ENCODE measurements at places on chromosomes 4 and X.

DNA sequence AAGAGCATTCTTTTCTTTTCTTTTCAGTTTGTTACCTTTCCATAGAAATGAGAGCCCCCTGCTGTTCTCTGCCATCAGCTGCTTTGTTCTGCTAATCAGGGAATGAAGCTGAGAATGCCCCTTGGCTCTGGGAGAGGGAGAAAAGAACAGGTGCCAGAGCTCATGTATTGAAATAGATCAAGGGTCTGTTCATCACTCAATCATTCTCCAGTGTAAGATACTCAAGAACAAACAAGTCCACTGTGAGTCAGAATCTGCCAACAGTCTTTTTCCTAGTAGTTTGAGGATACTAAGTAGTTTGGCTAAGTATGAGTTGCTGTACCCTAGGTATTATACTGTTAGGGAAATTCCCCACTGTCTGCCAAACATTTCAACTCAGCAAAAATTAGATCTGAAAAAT is 144.3 kb downstream of the RTL3 start:
- H3K36me3 ChIP-seq = no peaks in the 10 kb centered on the region
- DNase-seq = peak; percentile 73
- H3K27me3 ChIP-seq = no peaks in the 10 kb centered on the region
- H3K4me1 ChIP-seq = 0 out of 2 replicates have a peak, but pooled peaks cover 4% of the 10 kb centered on the region
- peak overlapping the region; percentile 75 for H3K27ac ChIP-seq

GRCh38 chr4:41472081-41472480 is 65.9 kb upstream of the LIMCH1 start:
- no peak overlapping the region for H3K27ac ChIP-seq
- H3K27me3 ChIP-seq = no peaks in the 10 kb centered on the region
- no peaks in the 10 kb centered on the region for H3K36me3 ChIP-seq
- DNase-seq = no peak
- no peak overlapping the region for H3K4me3 ChIP-seq
- no peaks in the 10 kb centered on the region for H3K4me1 ChIP-seq

- peaks cover 98% of the 10 kb centered on the region for H3K27me3 ChIP-seq
- DNase-seq = no peak
- no peak overlapping the region for H3K27ac ChIP-seq
- peaks cover 2% of the 10 kb centered on the region for H3K4me1 ChIP-seq
These were observed 739 bp upstream of the MSX1 start for GRCh38 chr4:4858527-4859324.

- no peak for DNase-seq
- no peaks in the 10 kb centered on the region for H3K36me3 ChIP-seq
- H3K4me1 ChIP-seq = no peaks in the 10 kb centered on the region
- no peak overlapping the region for H3K27ac ChIP-seq
- no peak overlapping the region for H3K4me3 ChIP-seq
These were observed 4.1 kb upstream of the HSD17B10 start for GRCh38 chrX:53438174-53438831.

GRCh38 chrX:45903781-45904201 is 641.4 kb downstream of the ZNF674 start:
- H3K4me1 ChIP-seq = no peaks in the 10 kb centered on the region
- no peak overlapping the region for H3K27ac ChIP-seq
- no peaks in the 10 kb centered on the region for H3K27me3 ChIP-seq
- no peaks in the 10 kb centered on the region for H3K36me3 ChIP-seq
- no peak overlapping the region for H3K4me3 ChIP-seq

DNA sequence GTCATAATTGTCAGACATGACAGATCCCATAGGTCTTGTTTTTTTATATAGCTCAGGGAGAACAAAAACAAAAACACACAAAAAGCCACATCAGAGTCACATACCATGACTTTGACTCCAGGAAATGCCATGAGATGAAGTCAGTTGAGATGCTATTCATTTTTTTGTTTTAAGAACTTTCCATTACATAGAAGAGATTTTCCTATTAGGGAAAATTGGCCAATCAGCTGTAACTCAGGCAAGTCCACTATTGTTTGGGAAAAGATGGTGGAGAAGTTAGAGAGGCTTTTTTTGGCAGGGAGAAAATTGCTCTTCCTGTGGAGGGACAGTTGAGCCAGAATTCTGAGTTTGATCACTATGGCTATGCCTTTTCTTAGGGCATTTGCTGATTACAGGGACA is 72.6 kb downstream of the SMARCA5 start:
- no peak overlapping the region for H3K4me3 ChIP-seq
- no peaks in the 10 kb centered on the region for H3K27me3 ChIP-seq
- no peak for DNase-seq
- no peak overlapping the region for H3K27ac ChIP-seq

DNA sequence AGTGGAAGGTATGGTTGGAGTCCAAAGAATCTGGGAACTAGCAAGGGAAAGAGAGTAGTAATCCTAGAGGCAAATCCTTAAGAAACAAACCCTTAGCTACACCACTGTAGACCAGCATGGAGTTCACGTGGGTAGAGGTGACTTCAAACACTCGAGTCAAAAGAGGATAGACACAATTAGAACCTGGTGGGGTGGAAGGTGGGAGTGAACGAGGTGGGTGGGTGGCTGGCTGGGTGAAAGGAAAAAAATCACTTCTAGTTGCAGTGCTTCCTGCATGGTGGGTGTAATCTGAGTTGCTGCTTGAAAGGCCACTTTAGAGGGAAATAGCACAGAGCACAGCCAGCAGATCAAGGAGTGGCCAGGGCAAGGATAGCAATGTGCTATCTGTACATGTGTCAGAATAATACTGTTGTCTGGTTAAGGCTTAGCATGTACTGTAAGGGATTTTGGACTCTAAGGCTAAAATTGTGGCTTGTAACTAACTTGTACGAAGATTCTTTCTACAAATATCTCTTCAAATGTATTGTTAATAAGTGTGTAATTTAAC is 356.2 kb downstream of the GRIA2 start:
- H3K4me3 ChIP-seq = no peak overlapping the region
- no peak for DNase-seq
- no peaks in the 10 kb centered on the region for H3K27me3 ChIP-seq
- no peak overlapping the region for H3K27ac ChIP-seq
- H3K4me1 ChIP-seq = no peaks in the 10 kb centered on the region

DNA sequence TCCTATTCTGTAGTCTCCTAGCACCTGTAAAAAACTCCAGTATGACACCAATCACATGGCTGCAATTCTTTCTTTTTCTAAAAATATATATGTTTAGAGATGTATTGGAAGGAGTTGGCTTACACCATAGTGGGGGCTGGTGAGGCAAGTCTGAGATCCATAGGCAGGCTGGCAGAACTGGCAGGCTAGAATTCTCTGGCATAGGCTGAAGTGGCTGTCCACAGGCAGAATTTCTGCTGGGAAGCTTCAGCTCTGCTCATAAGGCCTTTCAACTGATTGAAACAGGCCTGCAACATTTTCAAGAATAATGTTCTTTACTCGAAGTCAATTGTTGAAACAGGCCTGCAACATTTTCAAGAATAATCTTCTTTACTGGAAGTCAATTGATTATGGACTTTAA is 37.0 kb downstream of the FGF2 start:
- H3K4me1 ChIP-seq = peaks cover 3% of the 10 kb centered on the region
- DNase-seq = no peak
- no peak overlapping the region for H3K4me3 ChIP-seq
- H3K36me3 ChIP-seq = no peaks in the 10 kb centered on the region

- no peaks in the 10 kb centered on the region for H3K4me1 ChIP-seq
- no peak overlapping the region for H3K4me3 ChIP-seq
- H3K27ac ChIP-seq = no peak overlapping the region
- H3K36me3 ChIP-seq = no peaks in the 10 kb centered on the region
- DNase-seq = no peak
These were observed 107.5 kb upstream of the RBPJ start for GRCh38 chr4:26213317-26213716.

GRCh38 chr4:24970191-24970590 is 57.3 kb upstream of the CCDC149 start:
- H3K4me3 ChIP-seq = no peak overlapping the region
- H3K27ac ChIP-seq = no peak overlapping the region
- no peaks in the 10 kb centered on the region for H3K27me3 ChIP-seq
- no peaks in the 10 kb centered on the region for H3K36me3 ChIP-seq
- 0 out of 2 replicates have a peak, but pooled peaks cover 2% of the 10 kb centered on the region for H3K4me1 ChIP-seq
- DNase-seq = no peak

DNA sequence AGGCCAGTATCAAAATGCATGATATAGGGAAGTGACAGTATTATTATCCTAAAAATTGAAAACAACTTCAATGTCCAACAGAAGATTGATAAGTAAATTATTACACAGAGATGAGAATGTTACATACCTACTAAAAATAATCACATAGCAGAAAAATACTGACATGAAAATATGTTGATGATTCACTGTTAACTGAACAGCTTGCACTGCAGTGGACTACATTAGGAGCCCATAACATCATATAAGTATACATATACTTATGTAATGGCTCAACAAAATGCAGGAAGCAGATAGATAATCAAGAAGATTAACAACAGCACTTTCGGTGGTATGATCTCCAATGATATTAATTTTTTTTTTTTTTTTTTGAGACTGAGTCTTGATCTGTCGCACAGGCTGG is 7.1 kb downstream of the CLOCK start:
- no peak overlapping the region for H3K4me3 ChIP-seq
- no peaks in the 10 kb centered on the region for H3K27me3 ChIP-seq
- no peak for DNase-seq
- H3K36me3 ChIP-seq = no peaks in the 10 kb centered on the region
- no peak overlapping the region for H3K27ac ChIP-seq

GRCh38 chr4:165785337-165785736 is 87.7 kb upstream of the TLL1 start:
- H3K27ac ChIP-seq = no peak overlapping the region
- no peaks in the 10 kb centered on the region for H3K27me3 ChIP-seq
- no peak for DNase-seq

GRCh38 chr4:10011885-10012284 is 9.4 kb downstream of the SLC2A9 start:
- no peak overlapping the region for H3K4me3 ChIP-seq
- no peaks in the 10 kb centered on the region for H3K36me3 ChIP-seq
- no peaks in the 10 kb centered on the region for H3K27me3 ChIP-seq
- no peak overlapping the region for H3K27ac ChIP-seq
- DNase-seq = no peak

DNA sequence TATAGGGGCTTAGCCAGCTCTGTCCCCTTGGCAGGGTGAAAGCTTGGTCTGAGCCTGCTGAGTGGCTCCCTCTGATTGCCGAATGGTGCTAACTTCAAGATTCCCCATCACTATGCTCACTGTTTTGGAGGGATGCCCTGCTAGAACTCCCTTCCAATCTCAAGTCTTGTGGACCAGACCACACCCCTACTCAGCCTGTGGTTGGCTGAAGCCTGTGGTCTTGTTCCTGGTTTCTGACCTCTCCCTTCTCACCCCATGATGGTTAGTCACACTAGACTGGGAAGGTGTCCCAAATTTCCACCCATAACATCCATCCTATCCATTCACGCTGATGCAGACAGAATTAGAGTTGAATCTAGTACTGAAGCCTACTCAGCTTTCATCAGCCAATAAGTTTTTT is 184.7 kb upstream of the NDP start:
- H3K4me1 ChIP-seq = no peaks in the 10 kb centered on the region
- no peak for DNase-seq
- no peak overlapping the region for H3K4me3 ChIP-seq
- H3K36me3 ChIP-seq = no peaks in the 10 kb centered on the region

DNA sequence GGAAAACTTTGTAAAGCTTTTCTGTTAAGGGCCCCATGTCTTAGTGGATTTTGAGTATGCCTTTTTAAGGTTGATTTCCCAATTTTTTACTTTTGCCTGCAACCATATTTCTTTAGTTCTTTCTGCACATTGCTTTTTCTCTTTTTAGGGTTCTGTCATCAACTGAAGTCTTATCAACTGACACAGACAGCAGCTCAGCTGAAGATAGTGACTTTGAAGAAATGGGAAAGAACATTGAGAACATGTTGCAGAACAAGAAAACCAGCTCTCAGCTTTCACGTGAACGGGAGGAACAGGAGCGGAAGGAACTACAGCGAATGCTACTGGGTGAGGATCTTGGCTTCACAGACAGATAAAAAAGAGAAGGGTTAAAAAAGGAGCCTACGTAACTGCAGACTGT is 27.8 kb downstream of the TAF1 start:
- DNase-seq = no peak
- H3K27me3 ChIP-seq = no peaks in the 10 kb centered on the region
- peaks cover 2% of the 10 kb centered on the region for H3K36me3 ChIP-seq
- no peak overlapping the region for H3K27ac ChIP-seq
- no peaks in the 10 kb centered on the region for H3K4me1 ChIP-seq

DNA sequence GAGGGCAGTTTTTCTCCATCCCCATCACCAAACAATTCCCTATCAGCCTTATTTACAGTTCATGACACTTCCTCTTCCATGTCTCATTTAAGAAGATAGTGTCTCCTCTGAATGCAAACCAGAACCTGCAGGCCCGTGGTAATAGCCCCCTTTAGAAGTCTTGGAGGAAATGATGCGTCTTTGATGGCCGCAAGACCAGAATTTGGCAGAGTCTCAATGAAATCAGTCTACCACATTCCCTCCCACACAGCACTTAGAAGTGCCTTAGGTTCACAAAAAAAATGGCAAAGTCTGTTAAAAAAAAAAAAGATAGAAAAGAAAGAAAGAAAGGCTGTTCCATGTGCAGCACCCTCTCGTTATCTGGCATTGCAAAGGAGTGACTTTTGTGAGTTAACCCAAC is 2.1 kb upstream of the KDR start:
- DNase-seq = no peak
- no peaks in the 10 kb centered on the region for H3K4me1 ChIP-seq
- H3K27ac ChIP-seq = no peak overlapping the region
- H3K36me3 ChIP-seq = no peaks in the 10 kb centered on the region
- H3K27me3 ChIP-seq = no peaks in the 10 kb centered on the region
- H3K4me3 ChIP-seq = no peak overlapping the region

GRCh38 chr4:74624351-74625151 is 169.8 kb downstream of the BTC start:
- DNase-seq = no peak
- H3K4me3 ChIP-seq = no peak overlapping the region
- no peaks in the 10 kb centered on the region for H3K36me3 ChIP-seq
- no peaks in the 10 kb centered on the region for H3K4me1 ChIP-seq
- no peaks in the 10 kb centered on the region for H3K27me3 ChIP-seq
- no peak overlapping the region for H3K27ac ChIP-seq

DNA sequence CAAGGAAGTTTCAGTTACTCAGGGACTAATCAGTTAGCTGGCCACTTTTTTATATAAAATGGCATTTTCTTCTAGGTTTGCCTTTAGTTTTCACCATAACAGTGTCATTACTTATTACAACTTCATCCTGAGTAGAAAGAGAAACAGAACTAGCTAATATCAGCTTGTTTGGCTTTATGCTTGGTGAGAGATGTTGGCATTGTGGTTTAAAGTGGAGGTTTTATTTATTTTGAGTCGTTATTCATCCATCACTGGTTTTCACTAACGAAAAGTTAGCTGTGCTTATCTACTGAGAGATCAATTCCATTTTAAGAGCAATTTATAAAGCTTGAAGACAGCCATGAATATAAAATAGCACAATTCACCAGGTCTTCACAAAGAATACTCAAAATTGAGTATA is 714.5 kb downstream of the GRID2 start:
- DNase-seq = no peak
- no peak overlapping the region for H3K4me3 ChIP-seq
- H3K27me3 ChIP-seq = no peaks in the 10 kb centered on the region
- H3K36me3 ChIP-seq = no peaks in the 10 kb centered on the region
- H3K4me1 ChIP-seq = 0 out of 2 replicates have a peak, but pooled peaks cover 5% of the 10 kb centered on the region
